Vein endothelial cell (primary cell): ENCODE measurements at places on chromosomes 16 and 17. TPM values are rescaled to one million over a fixed set of nuclear protein-coding genes. Genes with fewer than 3 reads are reported as not detected.

Gene LGALS3BP
- 0.76 and 2.3 TPM in 2 replicates for total RNA-seq

Gene SLC6A2
- total RNA-seq, result not detected in 2 replicates

Gene TBC1D3E
- total RNA-seq, result not detected in 2 replicates

Gene UNC45B
- total RNA-seq, result not detected in 2 replicates

Gene CMTM2
- total RNA-seq, result not detected in 2 replicates

Gene HEATR9
- not detected in 2 replicates for total RNA-seq

Gene DNAH9
- 0.10 TPM in 1 of 2 replicates, not detected in the other for total RNA-seq

Gene ABI3
- total RNA-seq, result 40.9 and 44.1 TPM in 2 replicates

Gene TP53TG3F
- total RNA-seq, result not detected in 2 replicates

Gene C16orf74
- 24.2 and 34.3 TPM in 2 replicates for total RNA-seq

Gene TEKT5
- total RNA-seq, result 0.65 TPM in 1 of 2 replicates, not detected in the other

Gene SDR42E1
- 2.6 and 6.2 TPM in 2 replicates for total RNA-seq

Gene APOBR
- not detected in 2 replicates for total RNA-seq

Gene KRTAP9-8
- total RNA-seq, result not detected in 2 replicates

Gene SLC5A10
- not detected in 2 replicates for total RNA-seq

Gene CHST6
- 0.65 and 1.1 TPM in 2 replicates for total RNA-seq

Gene LPCAT2
- total RNA-seq, result 46.7 and 60.0 TPM in 2 replicates

Gene KRT31
- not detected in 2 replicates for total RNA-seq

Gene CTRB2
- total RNA-seq, result not detected in 2 replicates

Gene CASKIN1
- under 0.01 TPM in 2 replicates for total RNA-seq

Gene KRTAP17-1
- not detected in 2 replicates for total RNA-seq

Gene RAMP2
- total RNA-seq, result 7.6 and 19.6 TPM in 2 replicates

Gene FN3K
- total RNA-seq, result 2.3 and 3.2 TPM in 2 replicates

Gene ASPA
- total RNA-seq, result not detected in 2 replicates

Gene SP2
- total RNA-seq, result 2.9 and 3.3 TPM in 2 replicates

Gene FTO
- 89.8 and 104 TPM in 2 replicates for total RNA-seq

Gene CARD14
- total RNA-seq, result 0.10 TPM in 1 of 2 replicates, not detected in the other

Gene TMEM235
- total RNA-seq, result not detected in 2 replicates

Gene ABCA8
- 1.3 and 1.4 TPM in 2 replicates for total RNA-seq

Gene TMC7
- 4.2 and 8.8 TPM in 2 replicates for total RNA-seq

Gene SLC5A11
- 0.38 TPM in 1 of 2 replicates, not detected in the other for total RNA-seq

Gene ADAM11
- total RNA-seq, result under 0.01 and 0.10 TPM in 2 replicates

Gene SSTR5
- total RNA-seq, result 1.3 TPM in 1 of 2 replicates, not detected in the other

Gene SLC16A3
- 121 and 194 TPM in 2 replicates for total RNA-seq

Gene RRAD
- under 0.01 and 0.19 TPM in 2 replicates for total RNA-seq

Gene CNTD1
- total RNA-seq, result under 0.01 TPM in 1 of 2 replicates, not detected in the other

Gene C16orf90
- total RNA-seq, result not detected in 2 replicates

Gene TBC1D28
- total RNA-seq, result not detected in 2 replicates

Gene GPR139
- total RNA-seq, result not detected in 2 replicates

Gene OSBPL7
- total RNA-seq, result 15.4 and 17.3 TPM in 2 replicates

Gene DNASE1L2
- total RNA-seq, result 0.65 and 0.67 TPM in 2 replicates

Gene TMIGD1
- not detected in 2 replicates for total RNA-seq

Gene CRYM
- not detected in 2 replicates for total RNA-seq

Gene PRSS8
- total RNA-seq, result not detected in 2 replicates

Gene HOXB1
- not detected in 2 replicates for total RNA-seq

Gene MYH2
- total RNA-seq, result not detected in 2 replicates

Gene MYH1
- total RNA-seq, result not detected in 2 replicates

Gene STH
- not detected in 2 replicates for total RNA-seq

Gene C16orf89
- total RNA-seq, result under 0.01 TPM in 1 of 2 replicates, not detected in the other

Gene NXN
- 61.4 and 94.7 TPM in 2 replicates for total RNA-seq

Gene CCL1
- total RNA-seq, result not detected in 2 replicates

Gene GP1BA
- not detected in 2 replicates for total RNA-seq

Gene MMP28
- 11.3 and 13.7 TPM in 2 replicates for total RNA-seq

Gene GAS2L2
- not detected in 2 replicates for total RNA-seq

Gene IL17C
- 0.10 and 0.33 TPM in 2 replicates for total RNA-seq

Gene DNAAF1
- total RNA-seq, result 0.10 TPM in 1 of 2 replicates, not detected in the other
